ENCODE measurements at places on chromosomes 11 and 22.

DNA sequence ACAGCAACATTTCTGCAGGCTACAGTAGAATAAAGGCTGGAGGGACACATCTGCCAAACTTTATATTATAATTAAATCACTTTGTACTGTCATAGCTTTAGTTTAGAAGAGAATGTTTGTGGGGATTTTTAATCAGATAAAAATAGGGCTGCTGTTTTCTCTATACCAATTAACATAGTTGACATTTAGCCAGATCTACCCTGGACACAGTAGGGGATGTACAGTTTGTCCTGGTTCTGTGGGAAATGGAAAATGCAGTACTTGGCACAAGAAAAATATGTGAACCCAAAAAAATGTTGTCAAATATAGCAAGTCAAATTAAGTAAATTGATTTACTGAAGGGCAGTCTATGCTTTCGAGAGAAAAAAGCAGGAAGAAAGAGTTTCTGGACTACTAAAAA lies 20.8 kb upstream of the PICALM start:
- no peak for DNase-seq

GRCh38 chr22:47474895-47475294 lies 712.4 kb downstream of the TBC1D22A start:
- no peak for DNase-seq

DNA sequence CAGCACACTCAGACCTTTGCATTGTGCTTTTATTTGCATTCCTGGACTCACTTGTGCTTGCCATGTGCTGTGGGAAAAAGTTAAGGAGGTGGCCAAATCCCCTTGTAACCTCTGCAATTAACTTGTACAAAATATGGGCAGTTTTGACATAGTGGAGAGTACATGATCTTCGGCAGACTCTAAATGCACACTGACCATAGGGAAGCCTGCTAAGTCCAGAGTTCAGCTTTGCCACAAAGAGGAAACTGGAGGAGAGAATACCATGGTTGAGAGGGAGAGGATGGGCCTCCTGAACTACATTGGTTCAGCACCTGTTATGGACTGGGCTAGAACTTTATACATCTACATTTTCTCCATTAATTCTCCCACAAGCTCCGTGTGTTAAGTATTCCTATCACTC lies 37.6 kb upstream of the CEP295 start:
- DNase-seq, result no peak

DNA sequence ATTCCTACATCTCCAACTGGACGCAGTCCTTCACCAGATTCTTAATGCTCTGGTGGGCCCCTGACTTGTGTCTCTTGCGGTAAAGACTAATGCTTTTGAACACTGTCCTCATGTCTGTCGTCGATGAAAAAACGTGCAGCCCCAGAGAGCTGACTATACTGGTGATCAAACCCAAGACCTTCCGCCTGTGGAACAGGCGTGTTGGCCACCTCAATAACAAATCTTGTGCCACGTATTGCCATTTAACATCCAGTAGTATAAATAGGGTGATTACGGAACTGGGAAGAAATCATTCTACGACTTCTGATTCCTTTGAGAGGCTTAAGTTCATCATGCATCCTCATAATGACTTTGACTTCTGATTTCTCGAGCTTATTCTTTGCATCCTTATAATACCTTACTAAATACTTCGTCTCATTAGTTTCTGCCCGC lies 45.6 kb downstream of the OR4D9 start:
- DNase-seq, result no peak

GRCh38 chr11:65489706-65490320 lies 9.0 kb upstream of the MALAT1 start:
- DNase-seq, result no peak

DNA sequence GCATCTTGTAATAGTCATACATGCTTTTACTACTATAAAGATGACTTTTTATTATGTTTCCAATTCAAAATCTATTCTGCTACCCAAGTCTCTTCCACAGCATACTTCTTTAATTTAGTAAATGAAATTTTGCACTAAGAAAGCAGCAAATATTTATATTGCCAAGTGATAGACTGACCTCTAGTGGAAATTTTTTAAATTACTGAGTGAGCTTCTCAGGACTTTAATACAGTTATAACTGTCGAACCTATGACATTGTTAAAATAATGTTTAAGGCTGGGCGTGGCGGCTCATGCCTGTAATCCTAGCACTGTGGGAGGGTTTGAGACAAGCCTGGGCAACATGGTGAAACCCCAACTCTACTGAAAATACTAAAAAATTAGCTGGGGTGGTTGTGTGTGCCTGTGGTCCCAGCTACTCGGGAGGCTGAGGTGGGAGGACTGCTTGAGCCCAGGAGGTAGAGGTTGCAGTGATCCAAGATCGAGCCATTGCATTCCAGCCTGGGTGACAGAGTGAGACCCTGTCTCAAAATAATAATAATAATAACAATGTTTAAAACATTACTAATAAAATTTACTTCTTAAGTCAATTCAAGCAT lies 27.3 kb downstream of the STK33 start:
- no peak for DNase-seq

DNA sequence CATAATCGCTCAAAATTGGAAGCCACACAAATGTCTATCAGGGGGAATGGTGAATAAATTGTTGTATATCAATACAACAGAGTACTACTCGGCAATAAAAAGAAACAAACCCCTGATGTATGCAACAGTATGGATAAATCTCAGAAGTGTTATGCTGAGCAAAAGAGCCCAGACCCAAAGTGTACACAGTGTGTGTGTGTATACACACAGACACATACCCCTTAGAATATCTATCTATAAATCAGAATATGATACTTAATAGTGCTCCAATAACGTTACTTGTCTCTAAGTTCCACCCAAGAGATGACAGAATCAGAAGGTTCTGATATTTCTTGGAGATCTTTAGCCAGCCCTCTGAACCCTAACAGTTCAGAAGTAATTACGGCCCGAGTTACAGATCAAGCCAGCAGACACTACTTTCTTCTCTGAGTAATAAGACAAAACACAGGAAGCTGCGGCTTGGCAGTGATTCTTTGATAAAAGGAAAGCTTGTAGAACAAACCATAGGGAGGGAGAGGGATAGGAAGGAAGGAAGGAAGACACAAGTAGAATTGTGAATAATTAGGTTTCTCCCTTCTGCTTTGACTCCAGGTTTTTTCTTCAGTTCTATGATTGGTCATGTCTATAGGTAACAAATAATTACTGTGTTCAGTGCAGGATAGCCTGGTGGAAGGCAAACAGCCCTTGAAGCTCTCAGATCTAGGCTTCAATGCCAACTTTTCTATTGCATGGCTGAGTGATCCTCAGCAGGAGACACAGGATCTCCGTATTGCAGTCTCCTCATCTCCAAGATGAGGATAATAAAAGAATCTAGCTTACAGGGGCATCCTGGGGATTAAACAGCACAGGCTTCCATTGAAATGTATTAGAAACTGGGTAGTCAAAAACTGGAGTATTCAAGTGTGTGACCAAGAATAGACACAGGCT lies 75.6 kb upstream of the TEAD1 start:
- no peak for DNase-seq

DNA sequence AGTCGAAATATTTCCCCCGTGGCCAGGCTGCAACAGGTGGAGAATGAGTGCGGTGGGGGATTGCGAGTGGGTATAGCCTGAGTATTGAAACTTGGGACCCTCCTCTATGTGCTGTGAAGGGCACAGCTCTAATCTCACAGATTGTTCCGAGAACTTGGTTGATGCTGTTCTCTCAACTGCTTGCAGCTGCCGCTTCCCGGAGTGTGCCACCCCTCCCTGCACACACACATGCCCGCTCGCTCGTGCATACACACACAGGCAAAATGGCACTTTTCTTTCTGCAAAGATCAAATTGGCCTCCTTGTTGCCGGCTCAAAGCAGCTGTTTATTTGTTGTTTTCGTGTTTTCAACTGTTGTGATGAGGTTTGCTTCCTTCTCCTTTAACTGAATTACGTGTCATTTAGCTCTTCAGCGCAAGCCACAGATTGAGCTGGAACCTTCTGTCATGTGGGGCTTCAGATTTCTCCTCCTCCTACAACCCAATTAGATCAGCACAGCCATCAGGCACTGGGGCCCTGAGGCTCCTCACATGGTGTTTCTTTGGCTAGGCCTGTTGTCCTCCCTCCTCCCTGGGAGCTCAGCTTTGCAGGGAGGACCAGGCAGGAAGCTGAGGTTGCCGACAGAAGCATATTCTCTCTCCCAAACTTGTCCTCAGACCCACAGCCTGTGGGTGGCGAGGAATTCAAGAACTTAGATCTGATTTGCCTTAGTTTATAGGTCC lies 13.9 kb upstream of the B3GAT1 start:
- DNase-seq, result no peak

- DNase-seq, result no peak
Measured at GRCh38 chr11:26191193-26191592, 140.7 kb upstream of the ANO3 start.

- no peak for DNase-seq
Measured at GRCh38 chr22:46150655-46151477, 540 bp downstream of the PPARA start.

- no peak for DNase-seq
Measured at GRCh38 chr11:96186806-96187205, 156.2 kb downstream of the MAML2 start.

DNA sequence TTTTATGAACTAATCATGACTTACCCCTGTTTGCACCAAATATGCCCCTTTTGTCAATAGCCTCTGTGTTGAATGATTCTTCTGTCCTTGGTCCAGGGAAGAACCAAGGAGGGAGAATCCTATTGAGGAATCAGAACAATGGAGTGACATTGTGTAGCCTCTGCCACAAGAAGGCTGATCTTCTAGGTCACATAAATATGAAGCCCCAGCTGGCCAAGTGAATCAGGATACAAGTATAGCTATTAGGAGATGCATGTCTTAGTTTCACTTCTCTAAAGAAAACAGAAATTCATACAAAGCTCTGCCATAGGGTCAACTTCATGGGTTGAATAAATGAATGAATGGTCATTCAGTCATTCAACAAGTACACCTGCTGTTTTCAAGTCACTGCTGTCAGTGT lies 118.2 kb upstream of the BLID start:
- DNase-seq, result no peak

- DNase-seq, result no peak
Measured at GRCh38 chr11:81707881-81708280, 1025.8 kb downstream of the FAM181B start.

Measured in SIG-M5 (cell line).